Cerebellum (tissue), 4 donors: ENCODE measurements at places on chromosomes 16 and 17. TPM values are rescaled to one million over a fixed set of nuclear protein-coding genes. Genes with fewer than 3 reads are reported as not detected.

DNA sequence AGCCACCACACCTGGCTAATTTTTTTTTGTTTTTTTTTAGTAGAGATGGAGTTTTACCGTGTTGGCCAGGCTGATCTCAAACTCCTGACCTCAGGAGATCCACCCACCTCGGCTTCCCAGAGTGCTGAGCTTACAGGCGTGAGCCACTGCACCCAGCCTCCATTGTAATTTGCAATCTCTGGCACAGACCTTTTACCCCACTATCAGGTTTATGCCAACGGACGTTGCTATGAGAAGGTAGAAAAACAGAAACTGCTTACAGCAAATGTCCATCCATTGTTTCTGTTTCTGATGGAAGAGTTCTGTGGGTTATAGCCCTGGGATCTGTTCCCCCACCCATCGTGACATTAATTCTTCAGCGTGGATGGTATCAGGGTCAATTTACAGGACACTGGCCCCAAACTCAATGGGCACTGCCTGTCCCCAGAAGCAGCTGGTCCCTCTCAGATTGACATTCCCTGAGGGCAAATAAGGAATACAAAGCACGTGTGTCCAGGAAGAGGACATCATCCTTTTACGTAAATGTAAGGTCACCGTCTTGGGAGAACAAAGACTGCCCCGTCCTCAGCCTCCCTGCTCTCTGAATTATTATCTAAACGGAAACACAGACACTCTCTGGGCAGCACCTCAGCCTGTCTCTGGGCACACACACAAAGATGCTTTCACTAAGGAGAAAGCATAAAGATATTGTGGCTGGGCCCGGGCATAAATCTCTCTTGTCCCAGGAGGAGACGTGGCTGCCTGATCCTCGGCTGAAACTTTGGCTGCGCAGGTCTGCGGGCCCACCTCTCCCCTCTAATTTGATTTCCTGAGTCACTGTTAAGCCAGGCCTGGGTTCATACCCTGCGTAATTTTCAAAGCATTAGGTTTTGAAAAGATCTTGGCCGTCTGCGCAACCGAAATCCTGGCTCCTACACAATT is 5.2 kb downstream of the KCNG4 start:
- no peak for DNase-seq

Gene CHST4
- not detected for total RNA-seq

DNA sequence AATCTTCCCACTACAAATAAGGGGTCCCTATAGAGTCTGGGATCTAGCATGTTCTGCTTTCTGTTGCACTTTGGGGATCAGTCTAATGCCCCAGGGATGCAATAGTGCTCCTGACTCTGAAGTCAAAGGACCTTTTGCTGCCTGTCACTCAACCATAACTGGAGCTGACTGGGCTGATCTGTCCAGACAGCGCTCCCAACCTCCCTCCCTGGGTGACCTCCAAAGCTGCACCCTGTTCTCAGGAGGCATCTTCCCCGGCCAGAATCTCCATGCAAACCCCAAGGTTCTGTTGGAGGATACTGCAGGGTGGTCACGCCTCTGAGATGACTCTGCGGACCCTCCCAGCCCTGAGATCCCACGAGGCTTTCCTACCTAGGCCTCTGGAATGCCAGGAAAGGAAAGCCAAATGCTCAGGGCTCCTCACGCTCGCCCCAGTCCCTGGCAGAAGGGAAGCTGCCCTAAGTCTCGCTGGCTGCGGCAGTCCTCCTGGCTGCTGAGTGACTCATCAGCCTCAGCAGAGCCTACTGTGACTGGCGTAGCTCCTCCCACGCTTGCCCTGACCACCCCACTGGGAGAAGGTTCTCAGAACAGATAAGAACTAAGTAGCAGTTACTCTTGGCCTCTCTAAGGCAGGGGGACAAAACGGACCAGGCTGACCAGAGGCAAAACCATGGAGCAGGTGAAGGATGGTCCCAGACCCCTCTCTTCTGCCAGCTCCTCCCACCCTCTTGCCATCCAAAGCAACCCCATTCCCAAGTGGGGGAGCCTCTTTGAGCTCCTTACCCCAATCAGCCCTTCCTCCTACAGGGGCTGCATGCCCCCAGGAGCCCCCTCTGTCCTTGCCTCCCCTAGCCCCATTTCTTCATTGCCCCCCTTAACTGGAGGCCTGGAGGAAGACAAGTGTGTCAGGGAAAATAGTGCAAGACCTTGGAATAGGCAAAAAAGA is 124.1 kb upstream of the TNRC6C start:
- peak; percentile 82 for DNase-seq

DNA sequence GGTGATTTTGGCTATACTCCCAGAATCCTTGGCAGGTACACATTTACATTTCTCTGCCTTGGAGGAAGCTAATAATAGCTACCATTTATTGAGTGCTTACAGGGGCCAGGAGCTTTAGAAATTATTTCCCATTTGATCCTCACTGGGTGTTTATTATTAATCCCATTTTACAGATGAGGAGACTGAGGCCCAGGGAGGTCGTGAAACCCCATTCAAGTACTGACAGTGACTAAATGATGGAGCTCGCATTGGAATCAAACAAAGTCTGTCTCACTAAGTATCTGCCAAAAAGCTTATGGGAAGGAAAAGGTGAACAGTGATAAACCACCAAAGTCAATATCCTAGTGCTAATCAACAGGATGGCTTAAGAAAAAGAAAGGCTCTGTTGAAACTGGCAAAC is 33.3 kb upstream of the XYLT1 start:
- no peak for DNase-seq

DNA sequence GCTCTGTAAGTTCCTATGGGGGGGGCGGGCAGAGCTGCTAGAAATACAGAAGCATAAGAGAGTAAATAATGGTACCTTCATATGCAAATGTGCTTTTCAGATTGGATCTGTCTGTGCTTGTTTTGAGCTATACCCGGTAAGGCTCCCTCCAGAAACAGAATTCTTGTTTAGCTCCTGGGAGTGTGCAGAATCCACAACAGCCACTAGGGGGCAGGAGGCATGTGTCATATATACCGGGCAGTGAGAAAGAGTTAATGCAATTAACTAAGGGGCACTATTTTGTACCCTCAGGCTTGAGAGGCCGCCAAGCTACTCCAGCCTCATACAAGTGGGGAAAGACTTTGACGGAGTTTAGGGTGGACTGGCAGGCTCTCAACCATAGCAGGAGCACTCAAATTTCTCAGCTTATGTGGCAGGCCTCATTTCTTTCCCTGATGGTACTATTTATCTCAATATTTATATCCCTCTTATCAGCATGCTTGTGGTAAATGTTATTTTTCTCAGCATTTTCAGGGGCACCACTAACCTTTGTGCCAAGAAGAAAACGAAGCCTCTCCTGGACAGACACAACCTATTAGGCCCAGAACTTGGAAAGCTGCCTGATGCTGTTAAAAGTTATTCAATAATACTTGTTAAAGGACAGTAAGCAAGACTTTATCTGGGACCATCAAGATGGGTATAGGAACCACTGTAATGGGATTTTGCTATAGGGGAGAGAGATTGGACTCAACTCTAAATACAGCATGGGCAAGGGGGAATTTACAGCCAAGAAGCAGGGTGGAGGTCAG is 10.7 kb upstream of the CENPV start:
- peak; percentile 71 for DNase-seq
